ENCODE measurements at places on chromosomes 7 and 10.

DNA sequence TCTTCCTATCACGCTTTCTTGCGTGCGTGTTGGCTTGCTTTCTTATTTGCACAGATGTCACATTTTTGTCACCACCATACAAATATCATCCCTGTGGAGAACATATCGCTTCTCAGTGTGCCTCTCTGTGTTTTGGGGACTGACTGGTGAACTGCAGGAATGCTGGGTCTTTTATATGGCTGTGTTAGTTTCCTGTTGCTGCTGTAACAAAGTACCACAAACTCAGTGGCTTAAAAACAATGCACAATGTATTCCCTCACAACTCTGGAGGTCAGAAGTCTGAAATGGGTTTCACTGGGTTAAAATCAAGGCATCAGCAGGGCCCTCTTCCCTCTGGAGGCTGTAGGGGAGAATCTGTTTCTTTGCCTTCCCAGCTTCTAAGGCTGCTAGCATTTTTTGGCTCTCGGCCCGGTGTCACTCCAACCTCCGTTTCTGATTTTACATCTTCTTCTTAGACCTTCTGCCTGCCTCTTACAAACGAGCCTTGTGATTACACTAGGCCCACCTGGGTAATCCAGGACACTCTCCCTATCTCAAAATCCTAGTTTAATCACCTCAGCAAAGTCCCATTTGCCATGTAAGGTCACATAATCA lies 82.0 kb downstream of the LRMDA start:
- DNase-seq, result no peak

GRCh38 chr10:117757086-117757720 lies 214.7 kb downstream of the EMX2 start:
- DNase-seq, result no peak

GRCh38 chr10:113691381-113691780 lies 11.7 kb downstream of the CASP7 start:
- no peak for DNase-seq

DNA sequence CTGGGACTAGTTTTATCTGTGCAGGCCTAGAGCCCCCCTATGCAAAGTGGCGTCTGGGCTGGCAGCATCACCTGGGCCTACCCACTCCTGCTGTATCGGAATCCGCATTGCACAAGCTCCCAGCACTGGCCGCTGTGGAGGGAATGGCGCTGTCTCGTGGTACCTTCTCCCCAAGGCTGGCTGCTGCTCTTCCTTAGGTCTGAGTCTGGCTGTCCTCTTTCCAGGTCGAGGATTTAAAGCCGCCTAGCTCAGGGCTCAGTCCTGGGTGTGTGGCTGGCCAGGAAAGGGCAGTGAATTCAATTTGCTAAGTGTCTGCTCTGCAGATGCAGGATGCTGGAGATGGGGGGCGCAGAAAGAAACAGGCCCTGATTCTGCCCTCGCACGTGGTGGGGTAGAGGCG lies 44.7 kb downstream of the MGMT start:
- DNase-seq, result no peak

DNA sequence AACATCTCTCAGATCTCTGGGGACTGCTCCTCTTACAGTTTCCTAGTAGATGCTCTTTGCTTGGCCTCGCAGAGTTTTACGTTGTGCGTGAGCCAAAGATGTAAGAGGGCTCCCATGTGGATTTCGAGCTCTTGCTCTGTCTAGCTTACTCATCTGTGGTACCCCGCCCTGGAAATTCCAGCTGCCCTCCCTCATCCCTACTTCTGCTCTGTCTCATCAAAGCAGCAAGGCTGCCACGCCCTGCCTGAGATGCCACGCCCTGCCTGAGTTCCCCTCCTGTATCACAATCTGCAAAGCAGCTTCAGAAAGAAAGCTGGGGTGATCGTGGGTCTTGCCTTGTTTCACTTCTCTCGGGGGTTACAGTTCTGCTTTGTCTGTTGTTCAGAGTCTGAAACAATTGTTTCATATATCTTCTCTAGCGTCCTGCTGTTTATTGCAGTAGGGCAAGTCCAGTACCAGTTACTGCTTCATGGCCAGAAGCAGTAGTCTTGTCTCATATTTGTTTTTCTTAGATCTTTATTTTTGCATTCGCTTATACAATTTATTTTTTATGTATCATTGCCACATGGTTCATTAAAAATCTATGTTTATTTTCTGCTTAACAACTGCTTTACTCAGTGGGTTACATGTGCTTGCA lies 36.1 kb upstream of the CCNY start:
- no peak for DNase-seq

GRCh38 chr10:89082086-89082485 lies 91.5 kb downstream of the FAS start:
- DNase-seq, result no peak

DNA sequence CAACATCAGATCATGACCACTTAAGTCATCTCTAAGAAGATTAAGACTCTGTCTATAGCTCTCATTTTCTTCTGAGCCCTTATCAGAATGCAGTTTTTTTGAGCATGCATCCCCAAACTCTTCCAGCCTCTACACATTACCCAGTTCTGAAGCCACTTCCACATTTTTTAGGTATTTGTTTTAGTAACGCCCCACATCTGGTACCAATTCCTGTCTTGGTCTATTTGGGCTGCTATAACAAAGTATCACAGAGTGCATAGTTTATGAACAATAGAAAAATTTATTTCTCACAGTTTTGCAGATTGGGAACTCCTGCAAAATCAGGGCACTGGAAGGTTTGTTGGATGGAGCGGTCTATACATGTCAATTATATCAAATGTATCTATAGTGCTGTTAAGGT lies 107.7 kb upstream of the KCND2 start:
- no peak for DNase-seq

Data from stimulated activated CD8-positive, alpha-beta memory T cell treated with anti-CD3 and anti-CD28 coated beads, Interleukin-4, amount 100 ng/mL, for 1 hour (primary cell).